Spinal cord (tissue), 10 donors: ENCODE measurements at places on chromosomes 2 and 18. TPM values are rescaled to one million over a fixed set of nuclear protein-coding genes. Genes with fewer than 3 reads are reported as not detected.

Gene SERPINB13
- polyA plus RNA-seq: not detected

Gene ARL5A
- 40.7 TPM for polyA plus RNA-seq

Gene CTLA4
- 0.24 TPM for polyA plus RNA-seq

Gene GKN1
- not detected for polyA plus RNA-seq
